ENCODE measurements at places on chromosomes 1 and 21.

DNA sequence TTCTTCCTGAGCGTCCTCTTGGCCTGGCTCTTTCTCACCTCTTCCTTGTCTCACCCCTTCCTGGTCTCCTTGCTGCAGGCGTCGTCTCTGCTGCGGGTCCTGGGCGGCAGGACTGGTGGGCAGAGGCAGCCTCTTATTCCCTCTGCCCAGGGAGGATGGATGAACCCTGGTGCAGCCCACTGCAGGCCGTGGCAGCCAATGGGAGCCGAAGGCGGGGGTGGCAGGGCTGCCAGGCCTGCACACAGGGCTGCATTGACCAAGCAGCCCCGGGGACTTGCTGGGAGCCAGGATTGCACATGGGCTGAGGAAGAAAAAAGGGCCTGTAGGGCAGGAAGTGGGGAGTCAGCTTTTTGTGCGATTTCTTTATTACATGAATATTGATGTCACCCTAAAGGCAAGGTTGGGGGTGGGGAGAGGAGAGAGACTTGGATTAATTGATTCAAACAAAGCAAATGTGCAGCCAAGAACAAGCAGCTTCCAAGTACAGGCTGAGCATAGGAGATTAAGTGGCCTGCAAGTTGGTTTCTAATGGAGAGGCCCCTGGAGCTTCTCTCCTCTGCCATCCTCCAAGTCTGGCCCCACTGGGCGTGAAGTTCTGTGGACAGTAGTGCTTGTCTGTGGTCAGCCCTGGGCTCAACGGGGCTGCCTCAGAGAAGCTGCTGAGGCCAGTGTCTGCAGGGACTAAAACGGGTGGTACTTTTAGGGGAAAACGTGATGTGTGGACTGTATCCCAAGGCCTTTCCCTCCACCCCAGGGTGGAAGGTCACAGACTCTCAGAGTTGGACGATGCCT is at the start of gene S100B:
S100B (minus strand) TSS at position 108 of the 792 bp plus-strand sequence. CDS start 2,667 bp downstream, outside the sequence.
- no peak for DNase-seq

DNA sequence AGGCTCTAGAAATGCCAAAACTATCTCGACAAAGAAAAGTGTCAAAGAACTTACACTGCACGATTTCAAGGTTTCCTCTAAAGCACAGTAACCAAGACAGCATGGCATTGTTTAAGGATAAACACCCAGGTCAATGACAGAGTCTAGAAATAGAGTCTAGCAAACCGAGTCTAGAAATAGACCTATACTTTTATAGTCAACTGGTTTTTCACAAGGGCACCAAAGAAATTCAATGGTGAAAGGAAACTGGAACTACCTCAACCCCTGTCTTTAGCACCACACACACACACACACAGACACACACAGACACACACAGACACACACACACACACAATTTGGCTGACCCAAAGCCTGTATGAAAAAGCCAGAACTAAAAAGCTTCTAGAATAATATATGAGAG is 67.1 kb upstream of the PGBD5 start:
- DNase-seq, result no peak

- DNase-seq, result no peak
Observed at GRCh38 chr1:86940599-86940998, 26.2 kb downstream of the HS2ST1 start.

- no peak for DNase-seq
Observed at GRCh38 chr1:77553568-77554291, 128.7 kb downstream of the ZZZ3 start.

DNA sequence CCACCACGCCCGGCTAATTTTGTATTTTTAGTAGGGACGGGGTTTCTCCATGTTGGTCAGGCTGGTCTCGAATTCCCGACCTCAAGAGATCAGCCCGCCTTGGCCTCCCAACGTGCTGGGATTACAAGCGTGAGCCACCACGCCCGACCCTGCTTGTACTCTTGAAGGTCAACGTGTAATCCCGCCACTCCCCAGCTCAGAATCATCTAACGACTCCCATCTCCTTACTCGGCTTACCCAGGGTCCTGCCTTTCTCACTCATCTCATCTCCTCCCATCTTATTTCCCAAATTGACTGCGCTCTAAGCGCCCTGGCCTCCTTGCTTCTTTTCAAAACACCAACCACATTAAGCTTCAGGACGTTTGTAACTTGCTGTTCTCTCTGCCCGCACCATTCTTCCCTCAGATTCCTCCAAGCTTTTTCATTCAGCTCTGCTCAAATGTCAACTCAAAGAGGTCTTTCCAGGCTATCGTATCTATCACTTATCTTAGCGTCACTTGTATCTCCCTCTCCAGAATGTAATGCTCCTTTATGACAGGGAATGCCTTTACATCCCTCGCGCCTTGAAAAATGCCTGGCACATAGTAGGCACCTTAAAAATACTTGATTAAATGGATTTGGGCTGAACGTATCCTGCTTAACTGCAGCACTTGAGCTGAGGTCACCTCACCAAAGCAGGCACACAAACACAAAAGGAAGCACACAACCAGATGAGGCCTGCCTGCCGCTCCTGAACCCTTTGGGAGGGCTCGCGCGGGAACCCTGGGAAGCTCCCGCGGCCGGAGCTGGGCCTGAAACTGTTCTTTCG is 1.4 kb upstream of the USP1 start:
- no peak for DNase-seq

All from GM19239 (cell line).